ENCODE measurements at places on chromosomes 7 and 10.

- peak; percentile 76 for DNase-seq
These were observed 25.9 kb downstream of the DGKI start for GRCh38 chr7:137820677-137821420.

GRCh38 chr10:14553448-14553847 lies 221.2 kb downstream of the FAM107B start:
- DNase-seq: peak; percentile 52

DNA sequence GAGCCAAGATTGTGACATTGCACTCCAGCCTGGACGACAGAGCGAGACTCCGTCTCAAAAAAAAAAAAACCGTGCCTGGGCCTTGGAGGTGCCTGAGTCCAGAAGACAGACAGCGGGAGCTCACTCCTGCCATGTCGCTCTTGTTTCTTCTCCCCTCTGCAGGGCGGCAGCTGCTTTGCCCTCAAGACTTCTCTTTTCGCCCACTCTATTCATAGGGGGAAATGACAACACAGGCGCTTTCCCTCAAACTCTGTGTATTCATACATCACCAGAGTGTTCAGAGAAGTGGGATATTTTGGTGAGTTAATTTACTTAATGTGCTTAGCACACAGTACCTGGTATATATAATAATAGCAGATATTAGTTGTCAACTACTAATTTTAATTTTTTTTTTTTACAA lies 44.5 kb downstream of the FOXK1 start:
- no peak for DNase-seq

DNA sequence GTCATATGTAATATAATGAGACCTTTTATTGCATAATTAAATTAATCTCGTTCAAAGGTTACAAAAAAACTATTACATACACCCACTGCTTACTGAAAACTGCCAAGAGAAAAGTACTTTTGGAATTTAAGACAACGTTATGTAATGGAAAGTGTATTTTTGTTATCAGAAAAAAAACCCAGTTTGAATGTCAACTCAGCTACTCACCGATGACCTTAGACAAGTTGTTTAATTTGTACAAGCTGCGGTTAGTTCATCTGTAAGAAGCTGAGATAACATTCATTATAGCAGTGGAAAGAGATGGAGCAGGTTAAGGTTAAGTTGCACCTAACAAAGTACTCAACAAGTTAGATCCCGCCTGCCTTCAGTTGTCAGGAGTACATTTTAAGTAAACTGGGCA lies 1.1 kb downstream of the PSMA2 start:
- DNase-seq: peak; percentile 5

DNA sequence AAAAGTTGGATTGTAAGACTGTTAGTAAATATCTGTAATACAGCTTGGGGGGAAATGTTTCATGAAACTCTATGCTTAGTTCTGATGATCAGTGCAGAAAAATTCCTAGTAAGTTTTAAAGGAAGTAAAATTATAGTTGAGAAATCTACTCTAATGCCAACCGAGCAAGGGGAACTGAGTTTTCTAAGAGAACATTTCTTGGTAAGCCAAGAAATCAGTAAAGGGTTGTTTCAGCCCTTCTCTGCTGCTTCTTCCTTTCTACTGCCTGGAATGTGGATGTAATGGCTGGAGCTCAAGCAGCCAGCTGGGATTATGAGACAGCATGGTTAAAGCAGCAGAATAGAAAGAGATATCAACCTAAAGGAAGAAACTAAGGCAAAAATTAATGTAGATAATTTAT lies 15.9 kb upstream of the AKR1B1 start:
- DNase-seq: no peak

DNA sequence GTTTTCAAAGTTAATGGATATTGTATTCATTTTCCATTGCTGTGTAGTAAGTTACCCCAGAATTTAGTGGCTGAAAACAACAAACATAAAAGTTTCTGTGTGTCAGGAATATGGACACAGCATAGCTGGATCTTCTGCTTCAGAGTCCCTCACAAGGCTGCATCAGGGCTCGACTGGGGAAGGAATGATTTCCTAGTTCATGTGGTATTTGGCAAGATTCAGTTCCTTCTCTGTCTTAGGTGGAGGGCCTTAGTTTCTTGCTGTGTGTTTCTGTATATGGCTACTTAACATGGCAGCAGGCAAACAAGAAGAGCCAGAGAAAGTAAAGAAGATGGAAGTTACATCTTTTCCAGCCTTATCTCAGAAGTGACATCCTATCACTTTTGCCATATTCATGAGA lies 51.1 kb downstream of the TPST1 start:
- DNase-seq: no peak

DNA sequence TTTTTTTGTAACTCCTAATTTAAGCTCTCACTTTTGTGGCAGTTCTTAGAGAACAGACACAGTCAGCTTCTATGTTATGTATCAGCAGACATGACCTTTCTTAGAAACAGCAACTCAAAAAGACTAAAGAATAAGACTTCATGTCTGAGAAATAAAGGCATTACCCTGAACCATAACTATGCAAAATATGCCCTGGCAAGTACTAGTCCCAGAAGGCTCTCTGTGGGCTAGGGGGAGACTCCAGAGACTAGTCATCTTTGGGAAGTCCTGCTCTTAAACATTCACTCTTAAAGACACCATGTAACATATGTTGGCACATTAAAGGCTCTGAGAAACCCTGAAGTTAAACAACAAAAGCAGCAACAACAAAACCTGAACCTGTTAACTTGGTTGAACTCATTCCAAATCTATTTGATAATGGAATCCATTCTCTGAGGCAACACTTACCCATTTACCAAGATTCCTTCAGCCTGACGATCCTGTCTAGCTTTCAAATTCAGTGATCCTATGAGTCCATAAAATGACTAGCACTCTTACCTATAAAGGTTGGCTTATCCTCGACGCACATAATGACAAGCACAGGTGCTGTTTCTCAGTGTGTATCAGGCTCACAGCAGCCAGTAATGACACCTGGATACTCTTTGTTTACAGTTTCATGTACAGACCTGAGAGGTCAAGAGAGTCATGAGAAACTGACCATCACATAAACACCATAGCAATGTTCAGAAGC lies 62.3 kb downstream of the OSBPL3 start:
- DNase-seq: peak; percentile 82
